ENCODE measurements at places on chromosomes 5 and 9. TPM values are rescaled to one million over a fixed set of nuclear protein-coding genes. Genes with fewer than 3 reads are reported as not detected.

The DNAH5 gene
- total RNA-seq = 5.5 TPM

The ST8SIA4 gene
- total RNA-seq = 47.6 TPM

The COL27A1 gene
- total RNA-seq = 1.4 TPM

The SPAAR gene
- 0.31 TPM for total RNA-seq

The TAF1L gene
- 0.78 TPM for total RNA-seq

The GLRA1 gene
- 0.16 TPM for total RNA-seq
